ENCODE measurements at places on chromosomes 3 and 15.

DNA sequence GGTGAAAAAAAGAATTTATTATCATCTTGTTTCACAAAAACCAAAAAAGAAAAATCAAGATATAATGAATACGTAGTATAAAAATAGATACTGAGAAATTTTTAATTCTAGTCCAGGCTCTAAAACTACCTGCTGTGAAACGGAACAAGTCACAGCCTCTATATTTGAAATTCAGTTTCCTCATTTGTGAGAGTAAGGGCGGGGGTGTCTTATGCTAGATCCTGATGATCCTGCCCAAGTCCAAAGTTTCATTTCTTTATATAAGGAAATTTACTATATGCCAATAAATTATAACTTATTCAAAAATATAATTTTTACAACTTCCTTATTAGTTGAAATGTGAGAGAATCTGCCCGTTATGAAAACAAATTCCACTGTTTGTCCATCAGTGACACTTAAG is 385.7 kb downstream of the CGGBP1 start:
- no peak overlapping the region for H3K4me3 ChIP-seq
- no peaks in the 10 kb centered on the region for H3K27me3 ChIP-seq
- no peaks in the 10 kb centered on the region for H3K36me3 ChIP-seq
- DNase-seq, result no peak

GRCh38 chr15:63938486-63939061 is 104.8 kb upstream of the HERC1 start:
- no peak for DNase-seq
- H3K4me3 ChIP-seq, result peak overlapping the region; percentile 76
- H3K4me1 ChIP-seq, result peaks cover 29% of the 10 kb centered on the region
- no peaks in the 10 kb centered on the region for H3K27me3 ChIP-seq
- no peaks in the 10 kb centered on the region for H3K36me3 ChIP-seq

- H3K4me3 ChIP-seq, result no peak overlapping the region
- no peak overlapping the region for H3K27ac ChIP-seq
- no peaks in the 10 kb centered on the region for H3K27me3 ChIP-seq
- H3K36me3 ChIP-seq, result peaks cover 2% of the 10 kb centered on the region
- DNase-seq, result no peak
Observed at GRCh38 chr3:150747886-150748683, 14.9 kb downstream of the SIAH2 start.

DNA sequence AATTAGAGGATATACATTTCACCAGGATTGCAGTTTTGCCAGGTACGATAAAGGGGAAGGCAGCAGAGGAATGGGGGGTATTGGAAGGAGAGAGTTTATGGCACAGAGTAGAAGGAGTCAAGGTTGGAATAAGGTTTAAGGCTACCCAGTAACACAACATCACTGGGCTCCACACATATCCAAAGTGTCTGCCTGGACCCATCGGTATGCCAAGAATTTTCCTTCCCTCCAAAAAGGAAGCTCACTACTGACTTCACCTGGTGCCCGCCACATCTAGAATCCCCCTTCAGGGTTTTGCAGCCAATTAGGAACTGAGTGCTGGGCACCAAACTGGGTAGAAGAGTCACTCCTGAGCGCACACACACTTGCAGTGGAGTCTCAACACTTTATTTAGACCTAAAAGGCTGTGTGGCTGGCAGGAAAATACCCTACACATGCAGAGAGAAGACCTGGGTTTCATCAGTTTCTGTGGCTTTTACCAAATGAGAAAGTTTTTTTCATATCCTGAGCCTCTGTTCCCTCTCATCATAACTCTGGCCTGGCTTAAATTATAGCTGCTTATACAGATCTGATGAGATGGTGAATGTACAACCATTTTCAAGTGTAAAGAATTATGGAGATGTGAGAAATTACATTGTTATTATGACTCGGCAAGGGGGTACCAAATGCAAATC is 190.8 kb upstream of the LPP start:
- H3K4me3 ChIP-seq, result no peak overlapping the region
- H3K27me3 ChIP-seq, result no peaks in the 10 kb centered on the region
- no peak for DNase-seq
- no peaks in the 10 kb centered on the region for H3K36me3 ChIP-seq

DNA sequence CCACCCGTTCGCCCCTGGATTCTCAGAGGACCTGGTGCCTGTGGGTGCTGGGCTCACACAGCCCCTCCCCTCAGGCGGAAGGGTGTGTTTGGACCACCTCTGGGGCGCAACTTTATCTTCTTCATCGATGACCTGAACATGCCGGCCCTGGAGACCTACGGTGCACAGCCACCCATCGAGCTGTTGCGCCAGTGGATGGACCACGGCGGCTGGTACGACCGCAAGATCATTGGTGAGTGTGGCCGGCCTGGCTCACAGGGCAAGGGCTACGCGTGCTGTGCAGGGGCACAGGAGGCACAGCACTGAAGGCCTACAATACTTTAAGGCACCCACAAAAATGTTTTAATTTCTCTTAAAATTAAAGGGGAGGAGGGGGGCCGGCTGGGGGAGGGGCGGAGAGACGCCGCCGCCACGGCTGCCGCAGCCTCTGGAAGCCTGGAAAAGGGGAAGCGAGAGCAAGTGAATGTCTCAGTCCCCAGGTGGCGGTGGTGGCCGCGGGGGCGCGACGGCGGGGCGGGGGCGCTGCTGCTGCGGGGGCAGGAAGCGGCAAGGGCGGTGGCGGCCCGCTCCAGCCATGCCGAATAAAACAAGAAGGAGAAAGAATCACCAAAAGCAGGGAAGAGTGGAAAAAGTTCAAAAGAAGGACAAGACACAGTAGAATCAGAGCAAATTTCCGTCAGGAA is 56.8 kb downstream of the DNAH1 start:
- H3K27ac ChIP-seq, result peak overlapping the region; percentile 29
- no peaks in the 10 kb centered on the region for H3K27me3 ChIP-seq

GRCh38 chr3:195450731-195451229 is 8.0 kb upstream of the ACAP2 start:
- no peaks in the 10 kb centered on the region for H3K27me3 ChIP-seq
- H3K27ac ChIP-seq, result no peak overlapping the region
- H3K4me1 ChIP-seq, result peaks cover 14% of the 10 kb centered on the region
- H3K4me3 ChIP-seq, result no peak overlapping the region
- no peaks in the 10 kb centered on the region for H3K36me3 ChIP-seq

DNA sequence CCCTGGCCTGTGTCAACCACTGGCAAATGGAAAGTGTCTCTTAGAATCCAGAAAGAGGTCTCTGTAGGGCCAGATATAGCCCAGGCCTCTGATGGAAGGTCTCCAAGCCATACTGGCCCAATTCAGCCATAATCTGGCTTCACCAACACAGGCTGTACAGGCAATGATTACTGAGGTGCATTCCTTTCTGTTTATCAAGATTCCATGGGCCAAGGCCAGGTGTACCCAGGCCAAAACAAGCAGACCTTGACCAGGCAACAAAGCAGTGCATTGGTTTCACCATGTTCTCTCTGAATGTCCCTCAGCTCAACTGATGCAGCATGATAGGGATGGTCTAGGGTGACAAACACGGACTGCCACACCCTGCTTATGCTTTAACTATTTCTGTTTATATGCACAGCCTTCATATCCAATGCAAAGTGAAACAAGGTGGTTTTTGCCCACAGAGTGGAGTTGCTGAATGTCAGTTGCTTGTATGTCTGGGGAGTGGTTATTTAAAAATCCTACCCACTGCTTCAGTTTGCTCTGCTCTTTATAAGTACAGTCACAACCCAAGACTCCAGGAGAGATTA is 25.2 kb downstream of the CCNL1 start:
- peak overlapping the region; percentile 49 for H3K27ac ChIP-seq
- H3K4me3 ChIP-seq, result no peak overlapping the region

DNA sequence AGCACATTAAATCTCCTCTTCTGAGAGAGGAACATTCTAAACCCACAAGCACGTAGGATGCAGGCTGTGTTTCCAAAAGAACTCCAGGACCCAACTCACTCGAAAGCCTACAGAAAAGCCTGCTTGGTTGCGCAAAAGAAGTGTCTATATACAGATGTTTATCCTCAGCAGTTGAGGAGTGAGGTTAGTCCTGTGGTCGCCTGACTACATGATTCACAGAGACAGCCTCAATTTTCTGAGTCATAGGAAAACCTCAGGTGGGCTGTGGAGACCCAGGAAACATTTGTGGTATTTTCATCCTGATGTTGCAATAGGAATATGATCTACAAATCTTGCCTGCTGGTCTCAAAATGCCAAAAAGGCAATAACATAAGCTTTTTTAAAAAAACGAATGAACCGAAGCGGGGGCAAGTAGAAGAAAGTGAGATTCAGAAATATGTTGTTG is 183.8 kb upstream of the THRB start:
- H3K27me3 ChIP-seq, result peaks cover 10% of the 10 kb centered on the region
- peaks cover 10% of the 10 kb centered on the region for H3K4me1 ChIP-seq
- peak overlapping the region; percentile 19 for H3K4me3 ChIP-seq
- H3K36me3 ChIP-seq, result no peaks in the 10 kb centered on the region

DNA sequence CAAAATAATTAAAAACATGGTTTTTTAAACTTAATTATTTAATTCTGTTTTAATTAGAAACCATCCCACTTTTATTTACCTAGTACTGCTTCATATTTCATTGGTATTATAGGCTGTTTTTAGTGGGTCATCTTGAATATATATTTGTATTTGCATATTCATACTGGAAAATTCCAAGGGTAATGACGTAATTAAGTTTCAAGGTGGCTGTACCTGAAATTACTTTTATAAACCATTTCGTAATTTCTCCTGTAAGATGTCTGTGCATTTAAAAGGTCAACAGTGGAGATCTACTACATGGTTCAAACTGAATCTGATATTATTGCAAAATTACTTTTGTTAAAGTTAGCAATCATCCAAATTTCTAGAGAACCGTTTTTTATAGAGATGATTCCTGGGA is 133.8 kb upstream of the NAALADL2 start:
- no peak overlapping the region for H3K4me3 ChIP-seq
- H3K36me3 ChIP-seq, result no peaks in the 10 kb centered on the region
- no peaks in the 10 kb centered on the region for H3K4me1 ChIP-seq
- H3K27ac ChIP-seq, result no peak overlapping the region
- H3K27me3 ChIP-seq, result no peaks in the 10 kb centered on the region

- H3K4me3 ChIP-seq, result no peak overlapping the region
- H3K36me3 ChIP-seq, result no peaks in the 10 kb centered on the region
- H3K27ac ChIP-seq, result no peak overlapping the region
- H3K4me1 ChIP-seq, result peaks cover 5% of the 10 kb centered on the region
Observed at GRCh38 chr15:80563372-80563997, 131.6 kb upstream of the ABHD17C start.

DNA sequence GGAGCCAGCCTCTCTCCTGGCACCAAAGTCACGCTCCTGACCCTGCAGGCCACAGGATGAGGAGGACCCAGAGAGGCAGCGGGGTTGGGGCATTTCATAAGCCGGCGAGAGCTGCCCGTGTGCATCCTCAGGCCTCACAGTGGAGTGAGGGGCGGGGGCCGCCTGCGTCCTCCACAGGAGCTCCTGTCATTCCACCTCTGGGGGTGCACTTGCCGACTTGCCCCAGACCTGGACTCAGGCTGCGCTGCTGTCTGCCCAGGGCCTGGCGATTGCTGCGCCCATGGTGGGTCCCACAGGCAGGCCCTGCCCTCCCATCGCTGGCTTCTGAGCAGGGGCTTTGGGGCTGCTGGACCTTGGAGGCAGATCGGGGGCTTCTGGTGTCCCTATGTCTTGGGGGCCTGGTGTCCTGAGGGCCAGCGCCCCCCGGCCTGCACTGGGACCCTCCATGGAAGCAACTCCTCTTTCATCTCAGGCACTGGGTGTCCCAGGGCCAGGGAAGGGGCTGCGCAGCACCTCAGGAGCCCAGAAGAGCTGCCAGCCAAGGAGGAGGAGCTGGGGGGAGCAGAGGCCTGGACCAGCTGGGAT is 184.0 kb downstream of the GOLGA6L6 start:
- no peak for DNase-seq
- no peak overlapping the region for H3K4me3 ChIP-seq
- peak overlapping the region; percentile 84 for H3K27ac ChIP-seq
- peaks cover 11% of the 10 kb centered on the region for H3K4me1 ChIP-seq
- H3K27me3 ChIP-seq, result peaks cover 6% of the 10 kb centered on the region

- no peaks in the 10 kb centered on the region for H3K27me3 ChIP-seq
- H3K36me3 ChIP-seq, result no peaks in the 10 kb centered on the region
- H3K27ac ChIP-seq, result no peak overlapping the region
- H3K4me1 ChIP-seq, result peaks cover 2% of the 10 kb centered on the region
- no peak for DNase-seq
- no peak overlapping the region for H3K4me3 ChIP-seq
Observed at GRCh38 chr15:41648770-41649169, 11.4 kb upstream of the MGA start.

- H3K4me1 ChIP-seq, result peaks cover 3% of the 10 kb centered on the region
- no peak overlapping the region for H3K4me3 ChIP-seq
- peaks cover 88% of the 10 kb centered on the region for H3K27me3 ChIP-seq
- H3K36me3 ChIP-seq, result no peaks in the 10 kb centered on the region
- DNase-seq, result no peak
- H3K27ac ChIP-seq, result no peak overlapping the region
Observed at GRCh38 chr3:137764563-137765309, 621 bp downstream of the SOX14 start.

DNA sequence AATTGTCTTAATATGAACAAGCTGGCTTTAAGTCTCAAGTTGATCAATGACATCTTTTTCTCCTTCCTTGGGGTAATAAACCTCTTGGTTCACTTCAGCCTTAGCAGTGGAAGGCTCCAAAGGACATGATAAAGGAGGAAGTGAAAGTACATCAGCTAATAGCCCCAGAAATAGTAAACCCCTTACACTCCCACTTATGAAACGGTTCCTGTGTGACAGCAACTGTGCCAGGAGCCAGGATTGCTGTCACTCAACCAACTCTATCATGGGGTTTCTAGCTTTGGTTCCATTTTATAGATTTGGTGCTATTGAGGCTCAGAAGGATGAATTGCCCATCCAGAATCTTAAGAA is 216.7 kb downstream of the ABHD5 start:
- H3K27me3 ChIP-seq, result peaks cover 35% of the 10 kb centered on the region
- H3K4me1 ChIP-seq, result no peaks in the 10 kb centered on the region
- no peak for DNase-seq
- H3K4me3 ChIP-seq, result no peak overlapping the region
- no peak overlapping the region for H3K27ac ChIP-seq

- no peaks in the 10 kb centered on the region for H3K27me3 ChIP-seq
- H3K27ac ChIP-seq, result peak overlapping the region; percentile 84
- no peak for DNase-seq
- H3K36me3 ChIP-seq, result no peaks in the 10 kb centered on the region
- H3K4me3 ChIP-seq, result no peak overlapping the region
Observed at GRCh38 chr15:85044251-85044853, 62.7 kb downstream of the PDE8A start.

GRCh38 chr3:151327571-151328198 is 1.7 kb downstream of the P2RY13 start:
- no peak for DNase-seq
- H3K27me3 ChIP-seq, result peaks cover 56% of the 10 kb centered on the region
- H3K27ac ChIP-seq, result no peak overlapping the region
- peaks cover 4% of the 10 kb centered on the region for H3K4me1 ChIP-seq
- no peak overlapping the region for H3K4me3 ChIP-seq
- H3K36me3 ChIP-seq, result no peaks in the 10 kb centered on the region

DNA sequence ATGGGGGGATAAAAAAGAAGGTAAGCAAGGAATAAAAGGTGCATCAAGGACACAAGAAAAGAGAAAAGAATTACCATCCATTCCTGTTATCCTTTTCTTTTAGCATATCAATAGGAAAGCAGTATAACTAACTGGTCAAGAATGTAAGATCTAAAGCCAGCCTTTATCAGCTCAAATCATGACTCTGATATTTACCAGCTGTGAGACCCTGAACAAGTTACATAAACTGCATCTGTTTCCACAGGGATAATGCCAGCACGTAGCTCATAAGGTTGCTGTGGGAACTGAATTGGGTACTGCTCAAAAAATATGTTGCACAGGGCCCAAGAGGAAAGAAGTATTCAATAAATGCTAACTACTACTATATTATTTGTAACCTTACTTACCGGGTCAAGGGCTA is 1092.2 kb upstream of the CFAP20DC start:
- no peaks in the 10 kb centered on the region for H3K4me1 ChIP-seq
- H3K4me3 ChIP-seq, result no peak overlapping the region
- H3K36me3 ChIP-seq, result no peaks in the 10 kb centered on the region
- no peaks in the 10 kb centered on the region for H3K27me3 ChIP-seq
- no peak for DNase-seq
- H3K27ac ChIP-seq, result no peak overlapping the region
